Glutamatergic neuron (in vitro differentiated cells): ENCODE measurements at places on chromosomes 16 and 17.

DNA sequence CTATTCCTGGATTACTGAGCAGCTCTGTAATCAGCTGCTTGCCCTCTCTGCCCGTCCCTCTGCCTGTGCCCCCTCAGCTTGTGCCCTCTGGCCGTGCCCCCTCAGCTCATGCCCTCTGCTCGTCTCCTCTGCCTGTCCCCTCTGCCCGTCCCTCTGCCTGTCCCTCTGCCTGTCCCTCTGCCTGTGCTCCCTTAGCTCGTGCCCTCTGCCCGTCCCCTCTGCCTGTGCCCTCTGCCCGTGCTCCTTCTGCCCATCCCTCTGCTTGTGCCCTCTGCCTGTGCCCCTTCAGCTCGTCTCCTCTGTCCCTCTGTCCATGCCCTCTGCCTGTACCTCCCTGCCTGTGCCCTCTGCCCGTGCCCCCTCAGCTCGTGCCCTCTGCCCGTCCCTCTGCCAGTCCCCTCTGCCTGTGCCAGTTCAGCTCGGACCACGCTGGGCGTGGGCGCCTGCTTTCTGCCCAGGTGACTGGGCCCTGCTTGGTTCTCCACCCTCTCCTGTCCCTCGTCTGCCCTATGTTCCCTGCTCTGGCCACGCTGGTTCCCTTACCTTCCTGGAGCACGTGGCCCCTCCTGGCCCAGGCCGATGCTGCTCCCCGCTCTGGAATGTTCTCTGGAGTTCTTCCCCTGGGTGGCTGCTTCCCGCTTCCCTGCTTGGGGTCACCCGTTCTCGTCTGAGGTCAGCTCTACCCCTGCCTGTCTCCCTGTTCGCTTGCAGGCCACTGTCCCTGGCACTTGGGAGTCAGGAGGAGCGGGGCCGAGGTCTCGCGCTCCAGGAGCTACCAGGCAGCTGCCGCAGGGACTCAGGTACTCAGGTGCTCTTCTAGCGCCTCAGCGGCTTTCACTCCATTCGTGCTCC is 63.9 kb downstream of the BANP start:
- no peak overlapping the region for H3K4me3 ChIP-seq
- H3K4me1 ChIP-seq, result peaks cover 8% of the 10 kb centered on the region
- no peak overlapping the region for H3K27ac ChIP-seq
- H3K27me3 ChIP-seq, result no peaks in the 10 kb centered on the region
- no peak for DNase-seq

GRCh38 chr17:77186141-77186604 is 45.4 kb downstream of the SEC14L1 start:
- peaks cover 15% of the 10 kb centered on the region for H3K4me1 ChIP-seq
- no peak overlapping the region for H3K27ac ChIP-seq
- no peak for DNase-seq
- H3K4me3 ChIP-seq, result no peak overlapping the region
- no peaks in the 10 kb centered on the region for H3K36me3 ChIP-seq
- peaks cover 2% of the 10 kb centered on the region for H3K27me3 ChIP-seq

GRCh38 chr17:72846399-72846798 is 246.1 kb downstream of the SLC39A11 start:
- no peak overlapping the region for H3K4me3 ChIP-seq
- peaks cover 10% of the 10 kb centered on the region for H3K4me1 ChIP-seq
- H3K27ac ChIP-seq, result no peak overlapping the region
- DNase-seq, result no peak

- peaks cover 3% of the 10 kb centered on the region for H3K27me3 ChIP-seq
- no peaks in the 10 kb centered on the region for H3K36me3 ChIP-seq
- H3K4me1 ChIP-seq, result no peaks in the 10 kb centered on the region
- DNase-seq, result peak; percentile 48
- no peak overlapping the region for H3K27ac ChIP-seq
Measured at GRCh38 chr17:56629531-56630075, 36.1 kb downstream of the NOG start.

DNA sequence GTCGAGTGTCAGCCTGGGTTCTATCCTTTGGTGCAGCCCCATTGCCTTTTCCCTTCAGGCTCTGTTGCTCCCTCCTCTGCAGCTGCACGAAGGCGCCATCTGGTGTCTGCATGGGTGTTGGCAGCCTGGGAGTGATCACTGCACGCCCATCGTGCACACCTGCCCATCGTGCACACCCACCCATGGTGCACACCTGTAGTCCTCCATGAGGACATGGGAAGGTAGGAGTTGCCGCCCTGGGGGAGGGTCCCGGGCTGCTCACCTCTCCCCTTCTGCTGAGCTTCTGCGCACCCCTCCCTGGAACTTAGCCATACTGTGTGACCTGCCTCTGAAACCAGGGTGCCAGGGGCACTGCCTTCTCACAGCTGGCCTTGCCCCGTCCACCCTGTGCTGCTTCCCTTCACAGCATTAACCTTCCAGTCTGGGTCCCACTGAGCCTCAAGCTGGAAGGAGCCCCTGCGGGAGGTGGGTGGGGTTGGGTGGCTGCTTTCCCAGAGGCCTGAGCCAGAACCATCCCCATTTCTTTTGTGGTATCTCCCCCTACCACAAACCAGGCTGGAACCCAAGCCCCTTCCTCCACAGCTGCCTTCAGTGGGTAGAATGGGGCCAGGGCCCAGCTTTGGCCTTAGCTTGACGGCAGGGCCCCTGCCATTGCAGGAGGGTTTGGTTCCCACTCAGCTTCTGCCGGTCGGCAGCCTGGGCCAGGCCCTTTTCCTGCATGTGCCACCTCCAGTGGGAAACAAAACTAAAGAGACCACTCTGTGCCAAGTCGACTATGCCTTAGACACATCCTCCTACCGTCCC is 2.9 kb downstream of the CTRL start:
- no peak overlapping the region for H3K4me3 ChIP-seq
- no peak overlapping the region for H3K27ac ChIP-seq
- peak; percentile 83 for DNase-seq
- no peaks in the 10 kb centered on the region for H3K36me3 ChIP-seq

- no peak overlapping the region for H3K4me3 ChIP-seq
- peaks cover 5% of the 10 kb centered on the region for H3K27me3 ChIP-seq
- H3K4me1 ChIP-seq, result no peaks in the 10 kb centered on the region
- H3K36me3 ChIP-seq, result peaks cover 4% of the 10 kb centered on the region
- H3K27ac ChIP-seq, result no peak overlapping the region
- DNase-seq, result no peak
Measured at GRCh38 chr17:66676421-66676820, 158.5 kb upstream of the CACNG5 start.

DNA sequence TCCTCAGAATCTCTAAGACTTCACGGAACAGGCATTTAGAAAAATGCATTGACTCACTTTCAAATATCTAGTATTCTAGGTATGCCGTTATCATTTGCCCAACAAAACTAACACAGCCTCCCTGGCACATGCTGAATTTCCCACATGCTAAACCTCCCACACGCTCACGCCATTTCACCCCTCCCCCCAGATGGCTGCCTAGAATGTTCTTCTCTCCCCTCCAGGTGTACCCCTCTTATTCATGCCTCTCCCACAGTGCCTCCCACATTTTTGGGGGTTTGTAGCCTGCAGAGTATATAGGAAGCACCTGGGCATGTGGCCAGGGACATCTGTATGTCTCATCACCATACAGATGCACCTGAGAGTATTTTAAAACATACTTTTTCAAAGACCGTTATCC is 38.2 kb upstream of the ICAM2 start:
- no peak overlapping the region for H3K27ac ChIP-seq
- H3K36me3 ChIP-seq, result no peaks in the 10 kb centered on the region
- no peak for DNase-seq

DNA sequence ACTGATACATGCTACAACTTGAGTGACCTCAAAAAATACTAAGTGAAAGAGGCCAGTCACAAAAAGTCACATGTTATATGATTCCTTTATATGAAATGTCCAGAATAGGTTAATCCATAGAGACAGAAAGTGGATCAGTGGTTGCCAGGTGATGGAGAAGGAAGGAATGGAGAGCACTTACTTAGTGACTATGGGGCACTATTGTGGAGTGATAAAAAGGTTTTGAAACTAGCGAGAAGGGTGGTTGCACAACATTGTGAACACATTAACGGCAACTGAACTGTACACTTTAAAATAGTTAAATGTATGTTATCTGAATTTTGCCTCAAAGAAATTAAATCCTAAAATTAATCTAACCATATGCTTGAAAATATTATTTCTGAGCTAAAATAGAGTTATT is 25.9 kb downstream of the AMFR start:
- H3K36me3 ChIP-seq, result peaks cover 9% of the 10 kb centered on the region
- no peak overlapping the region for H3K27ac ChIP-seq
- peaks cover 2% of the 10 kb centered on the region for H3K4me1 ChIP-seq
- H3K27me3 ChIP-seq, result no peaks in the 10 kb centered on the region

DNA sequence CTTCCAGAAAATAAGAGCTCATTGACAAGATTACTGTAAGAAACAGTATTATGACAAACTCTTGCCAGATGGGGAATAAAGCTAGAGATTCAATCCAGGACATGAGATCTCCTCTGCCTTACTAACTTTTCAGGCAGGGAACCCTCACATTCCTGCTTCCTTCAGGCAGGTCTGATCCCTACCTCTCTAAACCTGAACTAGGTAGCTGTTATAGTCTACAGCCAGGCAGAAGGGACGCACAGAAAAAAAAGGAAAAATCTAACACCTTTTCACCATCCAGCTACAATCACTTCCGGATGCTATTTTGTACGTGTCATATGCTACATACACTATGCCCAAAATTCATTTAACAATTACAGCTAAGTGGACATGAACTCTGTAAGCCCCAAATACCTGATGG is 41.2 kb downstream of the CNOT1 start:
- no peaks in the 10 kb centered on the region for H3K27me3 ChIP-seq
- peak overlapping the region; percentile 53 for H3K27ac ChIP-seq
- no peak overlapping the region for H3K4me3 ChIP-seq
- no peak for DNase-seq

DNA sequence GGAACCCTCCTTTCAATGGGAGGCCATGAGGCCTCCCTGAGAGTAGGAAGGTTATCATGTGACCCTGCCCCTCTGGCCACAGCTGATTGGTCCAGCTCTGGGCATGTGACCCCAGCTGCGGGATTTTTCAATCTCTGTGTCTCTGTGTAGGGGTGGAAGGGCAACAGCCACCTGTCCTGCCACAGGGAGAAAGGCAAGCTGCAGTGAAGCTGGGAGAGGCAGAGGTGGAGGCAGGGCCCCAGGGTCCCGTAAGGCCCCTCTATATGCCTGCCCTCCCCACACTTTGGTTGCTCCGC is 10.9 kb downstream of the DNAAF8 start:
- no peak overlapping the region for H3K27ac ChIP-seq
- peaks cover 22% of the 10 kb centered on the region for H3K4me1 ChIP-seq
- no peak overlapping the region for H3K4me3 ChIP-seq
- peaks cover 2% of the 10 kb centered on the region for H3K27me3 ChIP-seq
- no peak for DNase-seq
- no peaks in the 10 kb centered on the region for H3K36me3 ChIP-seq

DNA sequence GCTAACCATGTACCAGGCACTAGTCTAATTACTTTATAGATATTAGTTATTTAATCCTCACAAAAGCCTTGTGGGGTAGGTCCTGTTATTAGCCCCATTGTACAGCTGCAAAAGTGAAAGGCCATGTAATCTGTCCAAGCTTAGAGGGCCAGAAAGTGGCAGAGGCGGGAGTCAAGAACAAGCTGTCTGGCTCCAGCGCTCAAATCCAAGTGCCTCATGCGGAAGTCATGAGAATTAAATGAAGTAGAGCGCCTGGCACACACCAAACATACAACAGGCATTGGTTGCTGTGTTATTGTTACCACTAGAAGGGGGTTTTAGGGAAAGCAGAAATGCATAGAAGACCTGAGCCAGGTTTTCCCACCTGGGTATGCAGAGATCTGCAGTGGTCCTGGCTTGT is 1.2 kb downstream of the AQP8 start:
- peaks cover 2% of the 10 kb centered on the region for H3K27me3 ChIP-seq
- no peaks in the 10 kb centered on the region for H3K36me3 ChIP-seq
- H3K27ac ChIP-seq, result no peak overlapping the region
- no peak overlapping the region for H3K4me3 ChIP-seq
- DNase-seq, result no peak

DNA sequence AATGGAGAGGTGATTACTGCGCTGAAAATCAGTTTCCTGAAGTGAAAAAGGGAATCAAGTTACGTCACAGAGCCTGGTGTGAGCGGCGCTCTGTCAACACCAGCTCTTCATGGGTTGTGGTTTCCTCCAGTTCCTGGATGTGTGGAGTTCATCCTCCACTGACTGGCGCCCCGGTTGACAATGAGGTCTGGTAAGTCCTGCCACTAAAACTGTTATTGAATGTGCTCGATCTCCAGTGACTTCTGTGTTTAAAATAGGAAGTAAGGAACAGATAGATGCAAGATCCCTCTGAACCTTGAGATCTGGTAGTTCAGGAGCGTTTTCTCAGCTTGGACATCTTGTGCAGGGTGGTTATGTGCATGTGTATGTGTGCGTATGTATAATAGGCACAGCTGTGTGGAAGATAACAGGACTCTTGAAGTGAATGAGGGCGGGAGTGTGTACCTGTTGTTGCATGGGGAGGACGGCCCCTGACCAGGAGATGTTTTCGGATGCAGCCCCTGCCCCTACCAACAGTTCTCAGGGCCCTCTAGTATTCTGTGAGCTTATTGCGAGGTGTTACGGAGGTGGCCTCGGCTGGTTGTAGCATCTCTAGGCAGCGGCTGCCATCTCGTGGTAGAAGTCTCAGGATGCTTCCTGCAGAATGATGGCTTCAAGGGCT is 22.0 kb upstream of the GOT2 start:
- no peak overlapping the region for H3K4me3 ChIP-seq
- H3K4me1 ChIP-seq, result peaks cover 4% of the 10 kb centered on the region
- peaks cover 5% of the 10 kb centered on the region for H3K27me3 ChIP-seq
- H3K36me3 ChIP-seq, result no peaks in the 10 kb centered on the region
- H3K27ac ChIP-seq, result no peak overlapping the region
- peak; percentile 77 for DNase-seq

GRCh38 chr16:23060458-23061320 is 88.6 kb downstream of the USP31 start:
- H3K27ac ChIP-seq, result no peak overlapping the region
- peak overlapping the region; percentile 27 for H3K4me3 ChIP-seq
- H3K27me3 ChIP-seq, result no peaks in the 10 kb centered on the region
- H3K36me3 ChIP-seq, result no peaks in the 10 kb centered on the region

- H3K36me3 ChIP-seq, result no peaks in the 10 kb centered on the region
- H3K27me3 ChIP-seq, result peaks cover 12% of the 10 kb centered on the region
- H3K4me3 ChIP-seq, result peak overlapping the region; percentile 15
- peak; percentile 93 for DNase-seq
Measured at GRCh38 chr16:89909777-89910716, 8.6 kb upstream of the MC1R start.

DNA sequence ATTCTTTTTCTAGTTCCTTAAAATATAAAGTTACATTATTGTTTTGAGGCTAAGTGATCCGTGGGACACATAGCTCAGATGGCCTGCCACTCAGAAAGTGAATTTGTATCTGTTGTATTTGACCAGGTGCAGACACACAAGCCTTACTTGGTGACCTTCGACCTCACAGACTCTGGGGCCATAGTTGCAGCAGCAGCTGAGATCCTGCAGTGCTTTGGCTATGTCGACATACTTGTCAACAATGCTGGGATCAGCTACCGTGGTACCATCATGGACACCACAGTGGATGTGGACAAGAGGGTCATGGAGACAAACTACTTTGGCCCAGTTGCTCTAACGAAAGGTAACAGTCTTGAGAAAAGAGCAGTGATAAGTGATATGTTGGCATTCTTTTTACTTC is 30.5 kb downstream of the TMEM11 start:
- peaks cover 2% of the 10 kb centered on the region for H3K27me3 ChIP-seq
- no peak overlapping the region for H3K27ac ChIP-seq
- no peaks in the 10 kb centered on the region for H3K36me3 ChIP-seq
- DNase-seq, result no peak
- H3K4me3 ChIP-seq, result no peak overlapping the region
